Cortex of kidney (tissue), 1 donor: ENCODE measurements at places on chromosomes 12 and 14.

GRCh38 chr12:6205144-6205539 is 4.9 kb downstream of the CD9 start:
- DNase-seq, result no peak

GRCh38 chr12:6039894-6040601 is 84.4 kb downstream of the VWF start:
- no peak for DNase-seq

- no peak for DNase-seq
Measured at GRCh38 chr12:39603065-39603464, 16.5 kb downstream of the ABCD2 start.

- DNase-seq, result no peak
Measured at GRCh38 chr12:68224613-68225285, 861 bp downstream of the IL26 start.

GRCh38 chr14:103296007-103296406 is 38.0 kb upstream of the EIF5 start:
- DNase-seq, result no peak

DNA sequence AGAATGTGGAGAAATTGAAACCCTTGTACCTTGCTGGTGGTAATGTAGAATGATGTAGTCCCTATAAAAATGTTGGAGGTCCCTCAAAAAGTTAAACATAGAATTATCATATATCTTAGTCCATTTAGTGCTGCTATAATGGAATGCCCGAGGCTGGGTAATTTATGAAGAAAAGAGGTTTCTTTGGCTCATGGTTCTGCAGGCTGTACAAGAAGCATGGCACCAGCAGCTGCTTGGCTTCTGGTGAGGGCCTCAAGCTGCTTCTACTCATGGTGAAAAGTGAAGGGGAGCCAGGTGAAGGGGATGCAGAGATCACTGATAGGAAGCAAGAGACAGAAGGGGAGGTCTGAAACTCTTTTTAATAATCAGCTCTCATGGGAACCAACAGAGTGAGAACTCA is 233.9 kb downstream of the ADGRD1 start:
- DNase-seq, result no peak
